ENCODE measurements at places on chromosomes 2 and 18. TPM values are rescaled to one million over a fixed set of nuclear protein-coding genes. Genes with fewer than 3 reads are reported as not detected.

GRCh38 chr2:84989422-84989821 is 18.5 kb downstream of the KCMF1 start:
- H3K36me3 ChIP-seq: peaks cover 2% of the 10 kb centered on the region
- no peak for DNase-seq
- H3K27me3 ChIP-seq: no peaks in the 10 kb centered on the region
- no peak overlapping the region for H3K4me3 ChIP-seq
- peaks cover 23% of the 10 kb centered on the region for H3K4me1 ChIP-seq

- H3K4me1 ChIP-seq: peaks cover 15% of the 10 kb centered on the region
- no peak overlapping the region for H3K27ac ChIP-seq
- DNase-seq: no peak
- peaks cover 6% of the 10 kb centered on the region for H3K27me3 ChIP-seq
These were observed 141.0 kb upstream of the MYT1L start for GRCh38 chr2:2472044-2472443.

DNA sequence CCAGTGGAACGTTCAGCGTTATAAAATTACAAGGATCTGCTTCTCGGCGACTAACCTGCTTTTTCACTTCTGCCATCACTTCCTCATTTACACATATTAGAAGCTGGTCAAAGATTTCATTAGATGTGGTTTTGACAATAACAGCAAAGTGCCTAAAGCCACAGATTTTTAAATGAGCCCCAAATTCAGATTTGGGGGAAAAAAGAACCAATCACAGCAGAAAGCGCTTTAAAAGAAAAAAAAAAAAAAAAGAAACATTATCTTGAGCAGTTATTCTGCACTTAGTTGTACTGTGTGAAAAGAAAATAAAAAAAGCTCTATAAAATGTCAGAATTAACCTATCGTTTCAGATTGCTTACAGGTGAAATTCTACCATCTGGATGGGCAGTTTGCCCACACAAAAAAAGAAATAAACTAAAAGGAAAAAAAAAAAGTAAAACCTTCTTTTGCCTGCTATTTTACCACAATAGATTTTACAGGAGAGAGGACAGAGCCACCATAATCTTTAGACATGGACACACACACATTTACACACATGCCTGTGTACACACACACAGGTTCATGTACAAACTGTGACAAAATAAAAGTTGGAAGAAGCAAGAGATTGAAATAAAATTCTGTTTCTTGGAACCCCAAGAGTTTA is 167.2 kb downstream of the TCF4 start:
- H3K4me3 ChIP-seq: peak overlapping the region; percentile 24
- peak overlapping the region; percentile 36 for H3K27ac ChIP-seq
- H3K4me1 ChIP-seq: peaks cover 50% of the 10 kb centered on the region

Gene TMEM237
- total RNA-seq: 67.8 TPM

Gene SERPINB13
- total RNA-seq: not detected

Gene FRZB
- 32.9 TPM for total RNA-seq

Gene SATB2
- total RNA-seq: 9.2 TPM

DNA sequence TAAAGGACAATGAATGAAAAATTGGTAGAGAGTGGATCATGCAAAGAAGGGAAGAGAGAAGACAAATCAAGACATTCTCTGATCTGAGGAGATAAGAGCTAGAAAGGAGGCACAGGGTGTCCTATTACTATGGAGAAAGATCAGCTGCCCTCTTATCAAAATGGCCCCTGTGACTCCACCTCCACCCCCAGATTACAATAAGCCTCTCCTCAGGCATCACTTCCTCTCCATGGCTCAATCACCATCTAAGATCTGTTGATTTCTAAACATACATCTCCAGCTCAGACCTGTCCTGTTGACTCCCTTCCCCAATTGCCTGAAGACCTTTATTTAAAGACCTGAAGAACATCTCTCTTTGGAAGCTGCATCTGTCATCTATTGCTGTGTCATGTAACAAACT is 43.2 kb downstream of the SP100 start:
- no peaks in the 10 kb centered on the region for H3K36me3 ChIP-seq
- no peak overlapping the region for H3K27ac ChIP-seq
- H3K27me3 ChIP-seq: peaks cover 10% of the 10 kb centered on the region
- DNase-seq: no peak

- H3K4me1 ChIP-seq: peaks cover 30% of the 10 kb centered on the region
- peak overlapping the region; percentile 31 for H3K27ac ChIP-seq
- H3K36me3 ChIP-seq: no peaks in the 10 kb centered on the region
- no peak for DNase-seq
These were observed 69.1 kb downstream of the NCAPH start for GRCh38 chr2:96404446-96405373.

DNA sequence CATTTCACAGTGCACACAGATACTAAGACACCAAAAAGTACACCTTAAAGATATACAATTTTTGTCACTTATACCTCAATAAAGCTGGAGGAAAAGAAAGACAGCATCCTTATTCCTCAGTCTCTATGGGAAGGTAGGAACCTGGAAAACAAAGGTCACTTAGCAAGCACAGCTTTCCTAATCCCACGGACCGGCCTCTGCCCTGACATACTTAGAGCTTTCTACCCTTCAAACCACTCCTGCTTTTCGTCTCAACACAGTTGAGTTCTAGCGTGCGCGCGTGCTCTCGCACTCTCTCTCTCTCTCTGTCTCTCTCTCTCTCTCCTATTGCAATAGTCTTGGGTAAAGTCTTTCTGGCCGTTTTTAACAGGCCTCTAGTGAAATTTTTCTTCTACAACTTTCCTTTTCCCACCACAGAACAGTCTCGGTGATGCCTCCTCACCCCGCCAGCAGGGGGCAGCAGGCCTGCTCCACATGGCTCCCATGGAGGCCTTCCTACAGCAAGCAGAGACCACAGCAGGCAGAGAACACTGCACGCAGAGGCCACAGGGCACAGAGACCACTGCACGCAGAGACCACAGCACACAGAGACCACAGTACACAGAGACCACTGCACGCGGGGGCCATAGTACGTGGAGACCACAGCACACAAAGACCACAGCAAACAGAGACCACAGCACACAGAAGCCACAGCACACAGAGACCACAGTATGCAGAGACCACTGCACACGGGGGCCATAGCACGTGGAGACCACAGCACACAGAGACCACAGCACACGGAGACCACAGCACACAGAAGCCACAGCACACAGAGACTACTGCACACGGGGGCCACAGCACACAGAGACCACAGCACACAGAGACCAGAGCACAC is 106.9 kb downstream of the FBXO15 start:
- no peak overlapping the region for H3K27ac ChIP-seq
- H3K4me1 ChIP-seq: no peaks in the 10 kb centered on the region
- DNase-seq: peak; percentile 36
- H3K27me3 ChIP-seq: no peaks in the 10 kb centered on the region
- H3K4me3 ChIP-seq: no peak overlapping the region

- DNase-seq: no peak
- peaks cover 37% of the 10 kb centered on the region for H3K27me3 ChIP-seq
- H3K4me1 ChIP-seq: peaks cover 8% of the 10 kb centered on the region
- H3K27ac ChIP-seq: peak within 1 kb of the TSS; percentile 86
- H3K36me3 ChIP-seq: no peaks in the 10 kb centered on the region
- H3K4me3 ChIP-seq: peak within 1 kb of the TSS; percentile 76
These were observed at the start of gene STAT4 for GRCh38 chr2:191150600-191151330. STAT4 (minus strand) TSS chr2:191150994; CDS start chr2:191148203, 2,791 bp downstream.

Gene MEP1B
- not detected for total RNA-seq

GRCh38 chr2:100589527-100589926 is 26.7 kb downstream of the PDCL3 start:
- H3K4me3 ChIP-seq: no peak overlapping the region
- H3K27ac ChIP-seq: no peak overlapping the region
- H3K27me3 ChIP-seq: no peaks in the 10 kb centered on the region
- no peaks in the 10 kb centered on the region for H3K4me1 ChIP-seq

DNA sequence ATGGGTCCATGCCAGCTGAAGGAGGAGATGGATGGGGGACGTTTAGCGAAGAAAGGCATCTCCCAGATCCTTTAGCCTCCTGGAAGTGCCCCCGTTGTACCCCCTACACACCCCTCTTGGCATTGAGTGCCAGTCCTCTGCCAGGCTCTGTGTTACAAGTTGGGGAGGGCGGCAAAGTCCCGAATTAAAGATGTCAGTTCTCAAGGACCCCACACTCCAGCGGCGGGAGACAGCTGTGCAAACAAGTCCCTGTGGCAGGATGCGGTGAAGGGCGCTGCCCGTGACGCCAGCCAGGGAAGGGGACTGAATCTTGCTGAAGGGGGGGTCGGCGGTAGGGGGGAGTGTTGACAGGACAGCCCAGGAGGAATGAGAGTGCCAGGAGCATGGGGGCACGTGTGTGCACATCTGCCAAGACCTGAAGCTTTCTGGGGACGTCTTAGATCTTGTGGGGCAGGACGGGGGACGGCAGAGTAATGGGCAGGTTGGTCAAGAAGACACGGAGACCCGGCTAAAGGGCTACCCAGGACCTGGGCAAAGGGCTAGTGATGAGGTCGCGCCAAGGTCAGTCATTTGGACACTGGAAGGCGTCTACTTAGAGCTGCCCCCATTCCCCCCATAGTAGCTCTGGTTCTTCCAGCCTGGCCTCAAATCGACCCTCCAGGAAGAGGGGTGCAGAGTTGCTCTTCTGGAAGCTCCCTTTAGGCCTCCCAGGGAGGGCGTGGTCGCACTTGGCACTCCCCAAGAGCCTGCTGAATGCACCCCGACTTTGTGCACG is 2.8 kb upstream of the CTDSP1 start:
- peak overlapping the region; percentile 99 for H3K4me3 ChIP-seq
- no peak for DNase-seq
- H3K4me1 ChIP-seq: peaks cover 23% of the 10 kb centered on the region
- H3K27ac ChIP-seq: no peak overlapping the region
- no peaks in the 10 kb centered on the region for H3K36me3 ChIP-seq

DNA sequence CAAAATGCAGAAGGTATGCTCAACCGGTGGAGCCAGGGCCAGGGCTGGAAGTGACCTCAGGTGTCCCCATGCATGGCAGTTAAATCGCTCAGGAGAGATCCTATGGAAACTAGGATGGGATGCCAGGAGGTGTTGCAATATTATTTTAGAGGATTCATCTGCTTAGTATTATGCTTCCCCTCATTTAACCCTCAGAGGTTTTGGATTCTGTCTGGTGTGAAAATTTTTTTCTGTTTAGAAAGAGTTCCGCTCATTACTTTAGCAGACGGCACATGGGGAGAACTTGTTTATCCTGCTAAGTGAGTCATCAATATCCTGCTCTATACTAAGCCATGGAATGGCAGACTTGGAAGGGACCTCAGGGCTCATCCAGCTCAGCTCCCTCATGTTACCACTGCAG is 42.5 kb downstream of the TRIB2 start:
- no peak overlapping the region for H3K4me3 ChIP-seq
- DNase-seq: no peak
- no peak overlapping the region for H3K27ac ChIP-seq
- no peaks in the 10 kb centered on the region for H3K4me1 ChIP-seq
- no peaks in the 10 kb centered on the region for H3K36me3 ChIP-seq
- no peaks in the 10 kb centered on the region for H3K27me3 ChIP-seq

GRCh38 chr2:25230198-25230947 is 62.0 kb upstream of the POMC start:
- H3K36me3 ChIP-seq: peaks cover 5% of the 10 kb centered on the region
- H3K27ac ChIP-seq: no peak overlapping the region
- no peak for DNase-seq
- no peak overlapping the region for H3K4me3 ChIP-seq
- H3K4me1 ChIP-seq: peaks cover 33% of the 10 kb centered on the region

Gene MC2R
- total RNA-seq: not detected

Gene CRYBA2
- not detected for total RNA-seq

Gene SP140L
- total RNA-seq: 1.8 TPM

DNA sequence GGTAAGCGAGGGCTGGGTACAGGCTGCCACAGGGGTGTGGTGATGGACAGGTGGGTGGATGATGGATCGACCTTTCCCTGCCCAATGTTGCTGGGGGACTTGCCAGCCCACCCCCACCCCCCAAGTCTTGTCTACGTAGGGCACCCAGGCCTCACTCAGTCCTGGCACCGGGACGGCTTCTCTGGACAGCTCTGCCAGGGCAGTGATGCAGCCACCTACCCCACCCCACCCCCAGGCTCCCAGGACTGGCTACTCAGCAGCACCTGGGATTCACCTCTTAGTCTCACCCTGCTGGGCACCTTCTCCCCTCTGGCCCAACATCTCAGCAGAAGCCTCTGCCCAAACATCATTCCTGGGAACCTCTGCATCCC is 55.7 kb downstream of the ANKMY1 start:
- H3K36me3 ChIP-seq: peaks cover 4% of the 10 kb centered on the region
- no peak for DNase-seq
- H3K27ac ChIP-seq: peak overlapping the region; percentile 27
- no peaks in the 10 kb centered on the region for H3K27me3 ChIP-seq

Gene FHL2
- total RNA-seq: 3.8 TPM

GRCh38 chr2:99662761-99663341 is 173.0 kb upstream of the REV1 start:
- DNase-seq: no peak
- peaks cover 31% of the 10 kb centered on the region for H3K36me3 ChIP-seq
- H3K27ac ChIP-seq: no peak overlapping the region
- peaks cover 19% of the 10 kb centered on the region for H3K4me1 ChIP-seq
- H3K4me3 ChIP-seq: no peak overlapping the region

GRCh38 chr18:63823516-63824219 is 48.5 kb downstream of the SERPINB7 start:
- no peaks in the 10 kb centered on the region for H3K36me3 ChIP-seq
- DNase-seq: peak; percentile 9
- H3K4me1 ChIP-seq: no peaks in the 10 kb centered on the region
- no peak overlapping the region for H3K27ac ChIP-seq

DNA sequence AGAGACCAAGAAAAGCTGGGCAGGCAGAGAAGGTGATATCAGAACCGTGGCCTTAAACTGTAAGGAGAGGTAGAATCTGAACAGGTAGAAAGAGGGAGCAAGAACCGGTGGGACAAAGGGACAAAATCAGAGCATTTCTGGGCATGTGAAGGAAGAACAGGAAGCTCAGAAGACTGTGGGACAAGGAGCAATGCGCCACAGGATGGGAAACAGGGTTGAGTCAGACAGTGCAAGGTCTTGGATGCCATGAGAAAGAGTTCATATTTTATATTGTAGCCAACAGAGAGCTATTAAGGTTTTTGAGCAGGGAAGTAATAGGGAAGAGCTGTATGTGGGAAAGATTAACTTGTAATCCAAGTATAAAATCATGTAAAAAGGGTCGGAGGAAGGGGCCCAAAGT is 106.4 kb upstream of the UGP2 start:
- H3K27me3 ChIP-seq: no peaks in the 10 kb centered on the region
- no peaks in the 10 kb centered on the region for H3K4me1 ChIP-seq

Gene KCNK3
- total RNA-seq: 0.68 TPM

GRCh38 chr2:230842473-230842872 is 22.3 kb upstream of the ITM2C start:
- no peaks in the 10 kb centered on the region for H3K36me3 ChIP-seq
- no peak overlapping the region for H3K27ac ChIP-seq
- H3K27me3 ChIP-seq: peaks cover 20% of the 10 kb centered on the region
- DNase-seq: no peak

- H3K36me3 ChIP-seq: peaks cover 9% of the 10 kb centered on the region
- no peak for DNase-seq
- H3K4me1 ChIP-seq: peaks cover 50% of the 10 kb centered on the region
- H3K4me3 ChIP-seq: no peak overlapping the region
- no peaks in the 10 kb centered on the region for H3K27me3 ChIP-seq
These were observed 88.3 kb downstream of the NRP2 start for GRCh38 chr2:205770577-205770976.

Gene ZC3H6
- total RNA-seq: 7.9 TPM
